ENCODE measurements at places on chromosomes 12 and 14.

DNA sequence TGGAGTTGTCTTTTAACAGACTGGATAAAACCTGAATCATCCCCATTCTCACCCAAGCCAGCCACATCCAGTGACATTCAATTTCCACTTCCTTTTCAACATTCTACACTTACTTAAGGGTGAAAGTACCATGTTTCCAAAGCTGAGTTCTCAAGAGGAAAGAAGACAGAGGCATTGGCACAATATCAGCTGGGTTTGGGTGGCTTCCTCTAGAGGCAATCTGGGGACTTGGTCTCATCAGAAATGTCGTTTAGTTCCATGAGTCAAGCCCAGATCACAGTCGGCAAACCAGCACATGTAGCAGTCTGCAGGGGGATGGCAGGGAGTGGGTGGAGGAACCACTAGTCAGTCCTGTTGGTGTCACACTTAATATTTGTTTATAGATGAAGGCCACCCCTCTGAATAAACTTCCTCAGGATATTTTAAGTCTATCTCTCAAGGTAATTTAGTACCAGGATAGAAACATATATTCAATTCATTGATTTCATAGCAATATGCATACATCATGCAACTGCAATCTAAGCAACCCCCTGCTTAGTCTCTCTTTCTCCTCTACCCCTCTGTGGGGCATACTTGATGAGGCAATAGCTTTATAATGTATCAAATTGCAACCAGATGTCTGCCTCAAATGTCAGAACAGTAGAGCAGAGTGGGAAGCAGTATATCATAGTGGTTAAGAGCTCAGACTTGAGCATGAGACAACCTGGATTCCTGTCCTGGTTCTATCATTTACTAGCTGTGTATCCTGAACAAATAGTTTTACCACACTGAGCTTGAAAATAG is 3.0 kb downstream of the SRRM4 start:
- DNase-seq, result no peak

DNA sequence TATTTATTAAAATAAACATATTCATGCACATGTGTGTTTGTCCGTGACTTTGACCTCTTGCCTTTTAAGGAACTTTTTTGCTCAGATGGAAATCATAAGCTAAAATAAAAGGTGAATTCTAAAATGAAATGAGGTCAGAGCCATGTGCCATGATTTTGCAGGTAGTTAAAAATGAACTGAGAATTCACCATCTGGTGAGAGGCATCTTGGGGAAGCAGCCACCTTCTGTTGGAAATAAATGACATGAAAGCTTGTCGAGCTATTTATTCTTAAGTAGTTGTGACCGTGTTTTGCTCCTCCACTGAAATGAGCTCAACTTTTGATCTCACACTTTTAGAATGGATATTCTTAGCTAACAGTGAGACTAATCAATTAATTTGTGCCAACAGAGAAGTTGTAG is 56.8 kb upstream of the CNOT2 start:
- DNase-seq, result no peak

GRCh38 chr12:3920351-3921150 is 47.4 kb upstream of the PARP11 start:
- DNase-seq, result no peak

GRCh38 chr14:100107236-100107635 is 42.0 kb downstream of the EVL start:
- DNase-seq, result no peak

GRCh38 chr12:59808317-59808910 is 212.6 kb downstream of the SLC16A7 start:
- DNase-seq, result peak; percentile 10

DNA sequence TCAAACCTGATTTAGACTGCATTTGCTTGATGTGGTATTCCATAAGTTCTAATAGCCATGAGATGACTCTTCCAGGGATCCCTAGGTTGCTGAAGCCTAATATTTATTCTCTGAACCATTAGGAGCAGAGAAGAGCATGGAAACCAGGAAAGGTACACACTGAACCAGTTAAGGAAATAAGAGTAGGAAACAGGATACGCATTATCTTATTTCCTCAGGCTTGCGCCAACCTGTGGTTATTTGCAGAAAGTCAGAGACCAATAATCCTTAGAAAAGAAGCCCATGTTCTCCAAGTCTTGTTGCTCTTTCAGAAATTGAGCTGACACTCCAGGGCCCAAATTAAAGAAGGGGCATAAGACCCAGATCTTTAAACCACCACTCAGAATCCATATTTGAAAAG is 41.8 kb upstream of the SMUG1 start:
- no peak for DNase-seq

GRCh38 chr12:129409281-129409680 is 494.5 kb downstream of the TMEM132D start:
- DNase-seq, result no peak

GRCh38 chr12:21558100-21558679 is 32.1 kb downstream of the SPX start:
- DNase-seq, result no peak

DNA sequence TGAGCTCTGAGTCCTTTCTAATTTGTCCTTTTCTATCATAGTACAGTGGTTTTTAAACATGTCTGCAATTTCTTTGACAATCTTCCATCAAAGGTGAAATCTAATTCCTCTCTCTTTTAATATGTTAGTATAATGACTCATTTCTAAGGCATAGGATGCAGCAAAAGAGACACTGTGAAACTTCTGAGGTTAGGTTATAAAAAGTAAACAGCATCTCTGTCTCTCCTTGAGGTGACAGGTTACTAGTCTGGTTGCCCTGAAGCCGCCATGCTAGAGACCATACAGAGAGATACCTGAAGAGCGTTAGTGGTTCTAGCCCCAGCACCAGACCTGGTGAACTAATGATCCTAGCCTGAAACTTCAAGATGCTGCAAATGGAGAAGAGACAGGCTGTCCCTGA is 114.3 kb downstream of the PPM1A start:
- no peak for DNase-seq

DNA sequence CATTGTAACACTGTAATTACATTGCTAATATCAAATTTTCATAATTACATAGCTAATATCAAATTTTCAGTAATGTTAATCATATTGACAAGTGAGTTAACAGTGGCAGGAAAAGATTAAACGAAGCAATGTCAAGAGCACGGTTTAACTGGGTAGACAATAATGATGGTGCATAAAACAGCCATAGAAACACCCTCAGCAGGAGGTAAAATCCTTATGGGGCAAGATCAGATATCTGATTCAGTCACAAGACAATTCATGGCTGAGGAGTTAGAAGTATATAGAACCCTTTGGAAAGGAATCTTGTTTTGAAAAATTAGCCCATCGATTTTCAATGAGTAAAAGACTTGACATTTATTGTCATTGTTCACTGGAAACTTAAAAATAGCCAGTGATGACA is 190.6 kb downstream of the SLC2A13 start:
- no peak for DNase-seq

DNA sequence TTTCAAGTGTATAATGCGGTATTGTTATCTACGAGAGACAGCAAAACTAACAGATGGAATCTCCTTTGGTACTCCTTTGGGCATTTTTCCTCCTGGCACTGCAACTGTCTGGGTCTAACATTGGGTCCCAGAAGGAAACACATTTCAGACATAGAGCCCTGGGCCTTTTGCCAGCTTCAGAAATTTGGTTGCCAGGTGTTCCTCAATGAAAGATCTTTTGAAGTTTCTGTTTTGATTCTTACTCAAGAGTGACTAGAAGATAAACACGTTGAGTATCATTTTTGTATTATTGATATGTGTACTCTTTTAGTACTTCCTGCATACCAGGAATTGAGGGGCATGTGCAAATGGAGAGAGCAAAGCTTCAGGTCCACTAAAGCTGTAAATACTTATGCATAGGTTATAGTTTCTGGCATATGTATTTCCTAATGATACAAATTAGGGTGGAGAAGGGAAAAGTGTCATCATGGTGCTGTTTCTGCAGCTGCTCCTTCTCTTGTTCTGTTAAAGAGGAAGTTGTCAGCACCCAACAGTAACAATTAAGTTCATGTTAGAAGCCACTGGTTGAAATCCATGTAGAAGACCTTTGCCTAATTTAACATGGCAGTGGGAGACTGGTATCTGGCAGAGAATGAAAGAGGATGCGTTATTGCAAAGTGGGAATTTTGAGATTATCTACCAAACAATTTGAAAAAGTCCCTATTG is 53.5 kb downstream of the SLC38A6 start:
- no peak for DNase-seq

- no peak for DNase-seq
Observed at GRCh38 chr14:101230161-101230850, 326.8 kb upstream of the RTL1 start.

- no peak for DNase-seq
Observed at GRCh38 chr14:90624732-90625400, 191.4 kb downstream of the TTC7B start.

GRCh38 chr14:103561381-103562178 is 877 bp downstream of the BAG5 start:
- DNase-seq, result no peak

Measured in amniotic stem cell (primary cell).